ENCODE measurements at places on chromosomes 1 and 21.
A peak's percentile ranks its signal among the peaks of the same experiment; 100 is the strongest.

GRCh38 chr1:1678581-1679380, 13.8 kb downstream of the SLC35E2B start:
- peak; percentile 65 for DNase-seq

GRCh38 chr1:52237430-52237829, 95.5 kb downstream of the ZFYVE9 start:
- DNase-seq = no peak

- no peak for DNase-seq
Measured at GRCh38 chr1:182794676-182795201, 5.2 kb downstream of the NPL start.

- no peak for DNase-seq
Measured at GRCh38 chr1:154730986-154731489, 123.1 kb upstream of the ADAR start.

DNA sequence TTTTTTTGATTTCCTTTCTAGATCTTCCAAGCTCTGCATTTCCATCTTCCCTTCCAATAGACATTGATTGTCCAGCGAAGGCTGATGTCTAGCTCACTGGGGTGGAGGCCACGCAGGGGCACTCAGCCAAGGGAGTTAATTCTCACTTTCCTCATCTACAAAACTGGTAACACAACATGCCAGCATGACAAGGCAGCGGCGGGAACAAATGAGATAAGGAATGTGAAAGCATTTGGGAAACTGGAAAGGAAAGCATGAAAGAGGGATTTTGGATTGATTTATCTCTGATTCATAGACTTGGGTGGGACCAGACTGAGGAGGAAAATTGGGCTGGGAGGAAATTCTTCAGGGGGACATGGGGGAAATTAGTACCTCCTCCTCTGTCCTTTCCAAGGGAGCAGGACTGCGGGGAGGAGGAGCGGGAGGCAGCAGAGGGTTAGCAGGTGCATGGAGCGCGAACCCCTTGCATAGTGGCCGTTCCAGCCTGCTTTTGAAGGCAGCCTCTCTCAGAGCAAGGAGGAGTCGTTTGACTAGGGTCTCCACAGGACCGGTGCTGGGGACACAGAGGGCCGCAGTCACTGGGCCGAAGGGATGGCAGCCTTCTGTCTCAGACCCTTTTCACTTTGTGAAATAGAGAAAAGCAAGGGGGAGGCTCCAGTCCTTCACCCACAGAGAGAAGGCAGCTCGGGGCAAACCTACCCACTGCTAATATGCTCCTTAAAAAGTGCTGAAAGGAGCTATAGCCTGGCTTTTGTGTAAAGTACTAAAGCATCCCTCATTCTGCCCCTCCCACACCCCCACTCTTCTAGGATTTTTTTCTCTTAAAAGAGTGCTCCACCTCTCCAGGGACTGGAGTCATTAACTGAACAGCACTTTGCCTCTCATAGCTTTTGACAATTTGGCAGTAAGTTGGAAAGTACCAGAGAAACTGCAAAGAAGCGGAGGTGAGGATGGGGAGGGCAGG, 89.2 kb downstream of the PLXNA2 start:
- no peak for DNase-seq

DNA sequence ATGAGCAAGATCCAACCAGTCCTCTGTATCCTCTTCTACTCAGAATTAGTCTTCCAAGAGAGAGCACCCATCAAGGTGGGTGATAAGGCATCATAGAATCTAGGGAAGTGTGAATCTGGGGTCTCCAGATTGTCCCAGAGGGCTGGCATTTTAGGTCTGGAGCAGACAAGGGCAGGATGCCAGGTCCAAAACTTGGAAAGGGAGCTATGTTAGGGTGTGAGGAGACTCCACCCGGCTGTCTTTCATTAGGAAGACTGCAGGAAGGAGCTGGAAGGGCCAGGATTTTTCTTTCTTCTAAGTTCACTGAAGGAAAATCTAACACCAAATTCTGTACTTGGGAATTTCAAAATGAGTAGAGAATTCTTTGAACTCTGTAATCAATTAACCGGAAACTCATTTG, 86.1 kb upstream of the BMP8A start:
- DNase-seq = no peak

Measured in activated CD4-positive, alpha-beta memory T cell treated with anti-CD3 and anti-CD28 coated beads for 36 hours (primary cell).